ENCODE measurements at places on chromosomes 4 and X.

- DNase-seq = no peak
Measured at GRCh38 chr4:139624441-139625092, 41.1 kb upstream of the MGST2 start.

GRCh38 chr4:129783596-129783995 lies 687.6 kb downstream of the C4orf33 start:
- no peak for DNase-seq

GRCh38 chrX:30170900-30171299 lies 44.5 kb upstream of the MAGEB2 start:
- no peak for DNase-seq

DNA sequence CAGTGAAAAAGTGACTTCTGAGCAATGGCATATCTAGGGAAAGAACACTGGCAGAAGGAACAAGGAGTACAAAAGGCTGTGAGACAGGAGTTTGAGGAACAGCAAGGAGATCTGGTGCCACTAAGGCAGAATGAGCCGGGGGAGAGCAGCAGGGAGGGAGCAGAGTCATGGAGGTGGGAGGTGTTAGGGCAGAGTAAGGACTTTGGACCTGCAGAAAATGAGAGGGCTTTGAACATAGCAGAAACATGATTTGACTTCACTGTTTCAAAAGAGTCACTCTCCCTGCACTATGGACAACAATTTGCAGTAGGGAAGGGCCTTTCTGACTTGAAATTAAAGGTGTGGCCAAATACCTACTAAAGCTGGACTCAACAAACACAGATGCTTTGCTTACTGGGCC lies 356.2 kb downstream of the ADGRL3 start:
- DNase-seq = no peak

DNA sequence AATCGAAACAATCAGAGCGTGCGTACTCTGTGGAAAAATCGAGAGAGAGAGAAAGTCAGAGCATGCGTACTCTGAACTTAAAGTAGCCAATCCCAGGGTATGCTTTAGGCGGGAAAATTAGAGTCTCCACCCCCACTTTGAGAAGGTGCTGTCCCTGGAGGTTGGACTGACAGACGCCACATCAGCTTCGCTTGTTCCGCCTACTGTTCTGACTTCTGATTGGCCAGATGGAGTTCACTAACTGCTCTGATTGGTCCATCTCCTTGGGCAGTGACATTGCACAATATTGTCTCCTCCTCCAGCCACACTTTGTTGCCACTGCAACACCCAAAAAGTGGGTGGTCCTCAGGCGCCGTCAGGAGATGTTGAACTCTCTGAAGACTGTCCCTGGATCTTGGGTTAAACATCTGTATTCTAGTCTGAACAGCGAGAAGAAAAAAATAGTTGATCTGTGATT lies at the start of gene SSX5:
SSX5 (minus strand) TSS at position 51 of the 457 bp plus-strand sequence. CDS start 1,437 bp downstream, outside the sequence.
- DNase-seq = no peak

DNA sequence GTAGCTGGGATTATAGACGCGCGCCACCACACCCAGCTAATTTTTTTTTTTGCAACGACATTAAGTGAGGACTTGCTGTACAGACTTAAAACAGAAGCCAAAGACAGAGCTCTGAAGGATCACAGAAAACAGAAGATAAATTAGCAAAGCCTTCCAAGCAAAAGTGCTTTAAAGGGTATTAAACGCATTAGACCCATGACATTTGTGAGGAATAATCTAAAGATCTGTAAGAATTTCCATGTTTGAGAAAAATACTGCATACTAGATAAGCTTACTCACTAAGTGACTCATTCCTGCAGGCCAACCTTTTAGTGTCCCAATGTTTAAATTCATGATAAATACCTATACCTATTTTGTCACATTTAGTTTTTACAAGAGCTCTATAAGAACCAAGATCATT lies 27.4 kb downstream of the SMARCA1 start:
- no peak for DNase-seq

- DNase-seq = peak; percentile 22
Measured at GRCh38 chrX:102155806-102156179, at the start of gene BEX5. BEX5 (minus strand) TSS chrX:102155977; CDS start chrX:102154265, 1,712 bp downstream.

DNA sequence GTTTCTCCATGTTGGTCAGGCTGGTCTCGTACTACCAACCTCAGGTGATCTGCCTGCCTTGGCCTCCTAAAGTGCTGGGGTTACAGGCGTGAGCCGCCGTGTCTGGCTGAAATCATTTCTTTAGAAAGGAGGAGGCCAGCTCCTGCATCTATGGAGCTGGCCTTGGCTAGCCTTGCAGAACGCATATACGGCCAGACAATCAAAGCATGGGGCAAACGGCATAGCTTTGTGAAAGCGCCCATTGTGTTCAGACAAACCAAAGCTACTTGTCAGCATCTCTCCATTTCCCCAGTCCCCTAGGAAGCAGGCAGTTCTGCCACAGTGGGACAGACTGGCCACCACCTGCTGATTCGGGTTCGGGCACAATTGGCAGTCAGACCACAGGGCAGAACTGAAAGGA lies 48.9 kb upstream of the IQSEC2 start:
- no peak for DNase-seq

GRCh38 chrX:109440475-109440874 lies 41.4 kb downstream of the GUCY2F start:
- DNase-seq = no peak

- no peak for DNase-seq
Measured at GRCh38 chr4:2888886-2889285, 45.2 kb downstream of the ADD1 start.

- DNase-seq = no peak
Measured at GRCh38 chrX:319579-320125, 1.1 kb upstream of the GTPBP6 start.

DNA sequence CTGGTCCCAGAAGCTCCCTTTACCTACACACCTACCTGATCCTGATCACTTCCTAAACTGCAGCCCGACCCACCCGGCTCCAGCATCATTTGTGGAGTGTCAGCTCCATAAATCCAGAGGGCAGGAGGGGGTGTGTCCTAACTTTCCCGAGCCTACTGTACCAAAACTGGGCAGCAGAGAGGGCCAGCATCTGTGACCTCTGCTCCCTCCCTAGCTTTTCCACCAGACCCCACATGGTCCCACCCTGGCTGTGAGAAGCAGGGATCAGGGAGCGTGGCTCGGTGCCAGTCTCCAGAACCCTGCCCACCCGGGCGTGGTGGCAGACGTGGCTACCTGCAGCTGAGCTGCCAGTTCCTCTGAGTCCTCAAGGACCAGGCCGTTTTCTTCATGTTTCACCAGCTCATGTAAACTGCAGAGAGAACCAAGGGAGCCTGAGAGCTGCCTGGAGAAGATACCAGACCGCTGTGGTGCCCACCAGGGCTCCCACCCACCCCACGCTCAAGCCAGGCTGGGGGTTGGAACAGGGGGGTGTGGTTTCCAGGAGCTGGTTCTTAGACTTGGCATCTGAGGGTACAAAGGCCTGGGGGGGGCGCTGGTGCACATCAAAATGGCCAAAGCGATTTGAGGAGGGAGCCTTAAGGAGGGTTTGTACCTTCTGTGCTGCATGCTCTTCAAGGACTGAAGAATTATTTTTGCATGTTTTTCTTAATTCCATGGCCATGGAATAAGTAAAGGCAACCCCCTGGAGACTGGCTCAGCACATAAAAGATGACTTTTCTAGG lies 76.7 kb upstream of the DRD5 start:
- DNase-seq = no peak

- no peak for DNase-seq
Measured at GRCh38 chrX:5051831-5052491, 1176.7 kb downstream of the NLGN4X start.

DNA sequence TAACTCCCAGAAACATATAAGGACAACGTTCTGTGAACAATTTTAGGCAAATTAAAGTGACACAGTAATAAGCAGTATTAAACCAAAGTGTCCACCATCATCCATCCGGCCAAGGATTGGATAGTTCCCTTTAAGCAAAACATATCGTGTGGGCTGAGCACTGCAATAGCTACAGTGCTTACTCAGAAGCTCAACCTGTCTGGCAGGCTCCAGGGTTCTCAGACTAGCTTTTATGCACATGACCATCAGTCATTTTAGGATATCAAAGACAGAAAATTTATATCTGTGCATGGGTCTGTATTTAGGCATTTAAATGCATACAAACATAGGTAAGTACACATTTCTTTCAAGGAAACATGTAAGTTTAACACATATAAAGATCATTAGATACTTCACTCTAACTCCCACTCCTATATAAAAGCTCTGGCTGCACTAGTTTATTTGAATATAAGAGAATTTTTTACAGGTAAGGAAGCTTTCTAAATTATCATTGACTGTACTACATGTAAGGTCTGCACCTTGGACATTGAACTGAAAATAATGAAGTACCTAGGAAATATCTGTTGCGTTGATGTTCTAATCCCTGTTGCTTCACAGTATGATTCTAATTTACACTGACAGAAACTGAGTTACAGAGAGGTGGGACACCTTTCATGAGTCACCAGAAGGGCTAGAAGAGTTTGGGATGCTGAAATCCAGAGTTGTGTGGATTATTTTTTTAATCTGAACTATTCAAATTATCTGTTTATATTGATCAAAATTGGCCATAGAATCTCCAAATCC lies 67.6 kb downstream of the ELOVL6 start:
- no peak for DNase-seq

DNA sequence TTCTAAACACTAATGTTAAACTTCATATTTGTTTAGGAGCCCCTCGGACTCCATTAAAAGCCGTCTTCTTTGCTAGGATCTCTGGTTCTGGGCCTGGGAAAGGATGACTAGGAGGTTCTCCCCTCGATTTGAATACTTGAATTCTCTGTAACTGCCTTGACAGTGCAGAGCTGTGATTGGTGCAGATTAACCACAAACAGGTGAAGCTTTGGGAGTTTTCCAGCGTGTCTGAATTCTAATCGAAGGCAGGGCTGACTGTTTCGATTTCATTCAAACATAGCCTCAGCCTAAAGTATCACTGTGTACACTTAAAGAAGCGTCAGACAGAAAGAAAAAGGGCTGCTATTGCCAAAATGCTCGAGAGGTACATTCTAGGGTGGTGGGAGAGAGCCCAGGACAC lies 29.0 kb downstream of the TFDP3 start:
- DNase-seq = no peak

DNA sequence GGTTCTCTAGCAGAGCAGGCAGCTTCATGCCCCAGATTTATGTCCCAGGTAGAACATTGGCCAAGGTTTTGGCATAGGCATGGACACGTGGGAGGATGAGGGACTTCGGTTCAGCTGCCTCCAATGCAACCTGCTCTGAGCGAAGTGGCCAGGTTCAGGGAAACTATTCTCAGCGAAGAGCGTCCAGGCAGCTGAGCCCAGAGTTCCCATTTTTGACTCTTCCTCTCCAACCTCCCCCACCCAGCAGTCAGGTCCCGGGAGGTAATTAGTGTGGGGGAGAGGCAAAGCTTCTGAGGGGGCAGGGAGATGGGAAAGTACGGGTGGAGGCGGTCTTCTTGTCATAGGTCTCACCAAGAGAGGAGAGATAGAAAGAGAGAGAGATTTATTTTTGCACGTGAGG lies 1.0 kb downstream of the GABRA4 start:
- DNase-seq = no peak

- no peak for DNase-seq
Measured at GRCh38 chrX:75365243-75365975, 91.5 kb downstream of the UPRT start.

- no peak for DNase-seq
Measured at GRCh38 chrX:38474543-38474942, 86.8 kb upstream of the TSPAN7 start.

GRCh38 chr4:6078560-6078959 lies 60.3 kb upstream of the C4orf50 start:
- DNase-seq = no peak

- DNase-seq = no peak
Measured at GRCh38 chr4:1503583-1504471, 97.6 kb upstream of the NKX1-1 start.

GRCh38 chr4:2408401-2408958 lies 10.0 kb downstream of the ZFYVE28 start:
- no peak for DNase-seq

DNA sequence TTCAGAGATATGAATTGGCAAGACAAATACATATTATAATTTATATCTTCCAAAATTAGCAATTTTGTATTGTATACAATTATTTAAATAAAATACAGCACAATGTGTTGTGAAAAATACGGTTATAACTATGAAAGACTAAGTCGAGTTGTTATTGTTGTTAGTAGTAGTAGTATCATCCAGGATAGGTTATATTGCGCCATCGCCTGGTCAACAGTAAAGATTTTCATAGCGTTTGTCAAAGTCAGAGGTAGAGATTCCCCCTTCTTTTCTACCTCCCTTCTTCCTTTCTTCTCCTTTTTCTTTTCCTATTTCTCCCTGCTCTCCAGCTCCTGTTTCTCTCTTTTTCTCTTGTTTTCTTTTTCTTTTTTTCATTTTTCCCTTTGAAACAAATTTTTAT lies 499.1 kb upstream of the EPHA5 start:
- no peak for DNase-seq

DNA sequence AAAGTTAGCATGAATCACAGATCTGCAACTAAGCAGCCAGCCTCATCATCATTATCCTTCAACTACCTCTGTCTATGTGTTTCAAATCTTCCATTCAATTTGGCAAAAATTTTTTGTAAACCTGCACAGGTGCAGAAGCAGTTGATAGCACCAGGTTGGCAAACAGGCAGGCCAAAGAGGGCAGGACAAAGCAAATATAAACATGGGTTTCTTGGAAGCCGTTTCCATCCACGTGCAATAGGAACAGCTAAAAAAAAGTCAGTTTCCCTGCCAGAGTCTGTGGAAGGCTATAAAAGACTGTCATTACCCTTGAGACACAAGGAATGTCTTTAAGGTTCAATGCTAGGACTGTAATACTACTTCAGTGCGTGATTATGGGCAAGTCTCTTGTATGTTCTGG lies 253.2 kb downstream of the PDHA2 start:
- DNase-seq = no peak

GRCh38 chr4:168815379-168816345 lies 194.4 kb downstream of the CBR4 start:
- DNase-seq = no peak

DNA sequence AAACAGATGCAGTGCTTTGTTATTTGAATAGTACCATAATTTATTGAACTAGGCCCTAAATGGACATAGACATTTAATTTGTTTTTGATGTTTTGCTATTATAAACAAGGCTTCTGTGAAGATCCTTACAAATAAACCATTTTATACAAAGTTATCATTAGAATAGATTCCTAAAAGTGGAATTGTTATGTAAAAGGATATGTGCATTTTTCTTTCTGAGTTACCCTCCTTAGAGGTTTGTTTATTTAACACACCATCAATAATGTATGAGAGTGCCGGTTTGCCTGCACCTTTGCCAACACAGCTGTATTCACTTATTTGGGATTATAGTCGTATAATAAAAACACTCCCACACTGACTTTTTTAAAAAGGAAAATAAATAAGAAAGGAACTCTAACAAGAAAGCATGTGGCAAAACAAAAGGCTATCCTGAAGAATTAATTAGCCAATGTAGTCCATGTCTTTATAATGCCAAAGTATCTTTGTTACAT lies 84.8 kb downstream of the PAK3 start:
- no peak for DNase-seq

DNA sequence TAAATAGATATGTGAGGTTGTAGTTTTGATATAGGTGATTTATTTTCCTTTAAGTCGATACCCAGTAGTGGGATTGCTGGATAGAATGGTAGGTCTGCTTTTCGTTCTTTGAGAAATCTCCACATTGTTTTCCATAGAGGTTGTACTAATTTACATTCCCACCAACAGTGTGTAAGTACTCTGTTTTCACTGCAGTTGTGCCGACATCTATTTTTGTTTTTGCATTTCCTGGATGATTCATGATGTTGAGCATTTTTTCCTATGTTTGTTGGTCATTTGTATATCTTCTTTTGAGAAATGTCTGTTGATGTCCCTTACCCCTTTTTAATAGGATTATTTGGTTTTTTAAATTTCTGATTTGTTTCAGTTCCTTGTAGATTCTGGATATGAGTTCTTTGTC lies 120.7 kb downstream of the NAA11 start:
- DNase-seq = no peak

Data from activated T-helper 1 cell treated with Interleukin-2 at 50 U/mL for 16 hours (primary cell).